ENCODE measurements at places on chromosomes 4 and X. TPM values are rescaled to one million over a fixed set of nuclear protein-coding genes. Genes with fewer than 3 reads are reported as not detected.

DNA sequence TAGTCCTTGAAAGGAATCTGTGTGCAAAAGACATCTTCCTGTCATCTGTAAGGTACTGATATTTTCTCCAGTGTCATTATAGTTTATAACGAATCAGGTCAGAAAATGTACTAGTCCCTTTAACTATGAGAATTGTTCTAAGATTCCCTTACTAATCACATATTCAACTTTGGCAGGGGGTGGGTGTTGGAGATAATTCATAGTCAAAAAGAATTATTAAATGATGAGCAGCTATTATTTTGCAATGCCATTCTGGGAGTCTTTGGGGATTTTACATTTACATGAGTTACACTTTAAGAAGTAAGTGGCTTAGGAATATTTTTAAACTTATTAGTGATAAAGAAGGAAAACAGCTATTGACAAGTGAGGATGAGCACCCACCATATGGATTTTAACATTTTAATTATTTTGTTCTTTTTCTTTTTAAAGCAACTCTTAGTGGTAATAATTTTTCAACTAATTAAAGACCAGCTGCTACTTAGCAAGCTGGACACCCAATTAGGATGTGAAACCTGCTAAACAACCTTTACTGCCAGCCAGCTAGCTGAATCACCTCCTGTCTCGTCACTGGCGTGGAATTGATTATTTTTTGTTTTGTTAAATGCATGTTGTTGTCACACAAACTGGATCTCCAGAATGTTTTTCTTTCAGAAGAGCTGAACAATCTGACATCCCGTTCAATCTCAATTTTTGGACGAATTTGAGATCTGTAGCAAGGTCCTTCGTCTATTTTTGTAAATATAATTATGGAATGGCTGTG lies 219.2 kb downstream of the ARAP2 start:
- DNase-seq: no peak

GRCh38 chr4:113919611-113920010 lies 59.8 kb downstream of the ARSJ start:
- no peak for DNase-seq

DNA sequence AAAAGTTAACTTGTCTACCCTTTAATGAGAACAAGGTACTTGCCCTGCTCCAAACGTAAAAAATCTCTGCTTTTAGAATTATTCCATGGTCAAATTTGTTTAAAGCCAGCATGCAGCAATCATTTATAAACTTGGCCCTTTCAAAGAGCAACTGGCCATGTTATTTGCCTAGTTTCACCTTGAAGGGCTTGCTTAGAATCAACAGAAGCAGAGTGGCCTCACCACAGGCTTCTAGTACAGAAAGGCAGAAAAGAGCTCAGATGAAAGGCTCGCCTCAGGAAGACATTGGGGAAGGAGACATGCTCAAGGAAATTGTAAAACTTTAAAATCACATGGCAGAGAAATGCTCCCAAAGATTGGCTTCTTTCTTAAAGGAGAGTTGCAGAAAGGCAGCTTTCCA lies 53.8 kb upstream of the USP26 start:
- no peak for DNase-seq

GRCh38 chr4:17544831-17545234 lies 29.9 kb downstream of the CLRN2 start:
- DNase-seq: no peak

GRCh38 chr4:159191989-159192388 lies 89.1 kb downstream of the RAPGEF2 start:
- DNase-seq: no peak

DNA sequence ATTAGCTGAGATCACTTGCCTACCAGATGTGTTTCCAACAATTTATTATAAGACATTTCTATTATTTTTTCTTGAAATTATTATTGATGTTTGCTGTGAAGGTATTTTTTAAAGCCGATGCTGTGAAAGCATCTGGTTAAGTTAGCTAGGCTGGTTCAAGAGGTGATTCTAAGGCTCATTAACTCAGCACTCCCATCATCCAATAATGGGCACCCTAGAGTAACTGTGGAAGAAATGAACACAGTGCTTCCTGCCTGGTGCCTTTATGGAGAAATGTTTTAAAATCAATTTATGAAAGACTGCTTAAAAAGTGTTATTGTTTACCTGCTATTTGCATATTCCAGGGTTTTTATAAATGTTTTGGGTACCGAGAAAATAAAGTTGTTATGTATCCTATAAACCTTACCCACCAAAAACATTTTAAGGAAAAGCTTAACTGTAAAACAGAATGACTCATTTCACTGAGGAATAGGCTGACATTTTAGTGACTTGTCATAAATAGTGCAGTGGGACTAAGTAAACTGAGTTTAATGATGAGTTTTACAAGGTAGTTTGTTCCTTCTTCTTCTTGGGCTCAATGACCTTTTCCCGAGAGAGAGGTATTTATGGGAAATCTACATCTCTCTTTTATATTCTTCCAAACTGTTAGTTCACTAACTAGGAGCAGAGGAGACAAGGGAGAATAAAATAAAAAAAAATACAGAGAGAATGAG lies 310.0 kb upstream of the AADAT start:
- DNase-seq: no peak

DNA sequence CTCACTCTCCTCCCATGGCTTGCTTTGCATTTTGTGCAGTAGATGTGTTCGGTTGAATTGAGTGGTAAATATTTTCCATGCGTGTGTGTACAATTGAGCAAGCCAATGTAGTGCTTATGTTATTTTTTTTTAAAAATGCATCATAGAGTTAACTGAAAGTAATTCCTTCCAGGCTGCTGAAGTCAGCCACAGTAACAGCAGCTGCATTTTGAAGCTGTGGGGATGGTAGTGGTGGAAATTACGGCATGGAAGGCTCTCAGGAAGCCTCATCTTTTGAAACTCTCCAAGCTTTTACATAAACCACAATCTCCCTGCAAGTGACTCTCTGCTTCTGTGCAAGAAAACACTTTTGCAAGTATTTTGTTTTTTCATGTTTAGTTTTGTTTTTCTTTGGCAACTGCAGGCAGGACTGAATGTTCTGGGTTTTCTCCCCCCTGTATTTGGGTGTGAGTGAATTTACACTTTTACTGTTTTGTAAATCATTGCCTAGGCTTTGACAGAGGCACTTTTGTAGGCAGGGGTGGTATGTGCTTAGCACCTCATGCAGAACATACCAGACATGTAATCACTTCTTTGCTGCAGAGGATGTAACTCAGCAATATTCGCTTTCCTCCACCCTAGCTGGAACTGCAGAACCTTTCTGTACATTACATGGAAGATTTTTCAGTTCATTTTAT lies 56.2 kb downstream of the LRRC66 start:
- no peak for DNase-seq

DNA sequence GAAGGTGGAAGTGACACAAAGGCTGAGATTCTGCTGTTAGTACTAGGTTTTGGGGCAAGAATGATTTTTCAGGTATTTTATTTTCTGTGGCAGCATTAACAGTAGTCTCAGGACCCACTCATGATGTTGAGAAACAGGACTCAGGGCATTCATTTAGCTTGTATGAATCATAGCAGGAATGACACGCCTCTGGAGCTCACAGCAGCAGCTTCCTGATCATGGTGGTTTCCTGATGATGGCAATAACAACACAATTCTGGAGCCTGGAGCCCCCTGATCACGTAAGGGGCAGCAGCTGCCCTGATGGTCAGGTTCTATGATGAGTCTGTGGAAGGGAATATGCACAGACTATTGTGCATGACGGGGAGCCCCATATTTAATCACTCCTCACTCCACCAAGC lies 47.0 kb downstream of the TASL start:
- no peak for DNase-seq

- no peak for DNase-seq
Observed at GRCh38 chr4:74451214-74451661, 6.3 kb downstream of the AREG start.

GRCh38 chr4:119103263-119103662 lies 32.4 kb upstream of the MYOZ2 start:
- DNase-seq: no peak

DNA sequence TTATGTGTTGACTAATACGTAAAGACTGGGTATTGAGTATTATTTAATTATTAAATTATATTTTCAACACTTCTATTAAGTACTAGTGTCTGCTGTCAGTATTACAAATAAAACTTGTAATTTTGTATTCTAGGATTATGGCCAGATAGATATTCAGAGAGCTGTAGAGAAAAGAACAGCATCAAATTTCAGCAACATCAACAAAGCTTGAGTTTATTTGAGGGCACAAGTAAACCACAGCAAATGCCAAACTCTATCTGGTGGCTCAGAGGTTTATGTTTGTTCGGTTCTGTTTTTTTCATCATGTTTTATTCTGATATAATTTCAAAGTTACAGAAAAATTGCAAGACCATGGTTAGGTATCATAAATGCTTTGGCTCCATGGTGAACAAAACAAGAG lies 1530.5 kb downstream of the PCDH18 start:
- DNase-seq: no peak

DNA sequence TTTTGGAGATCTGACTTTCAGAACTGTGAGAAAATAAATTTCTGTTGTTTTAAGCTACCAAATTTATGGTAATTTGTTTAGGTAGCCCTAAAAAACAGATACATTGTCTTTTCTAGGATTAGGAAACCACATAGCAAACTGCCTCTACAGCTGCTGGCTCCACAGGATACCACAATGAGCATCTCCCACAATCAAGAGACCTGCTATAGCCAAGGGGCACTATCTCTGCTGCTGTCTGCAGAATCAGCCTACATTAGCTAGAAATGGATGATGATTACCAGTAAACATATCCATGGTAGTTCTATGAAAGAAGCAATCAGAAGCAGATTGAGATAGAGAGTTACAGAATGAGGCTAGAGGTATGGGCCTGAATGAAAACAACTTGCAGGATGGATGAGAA lies 244.4 kb upstream of the NDST4 start:
- no peak for DNase-seq

DNA sequence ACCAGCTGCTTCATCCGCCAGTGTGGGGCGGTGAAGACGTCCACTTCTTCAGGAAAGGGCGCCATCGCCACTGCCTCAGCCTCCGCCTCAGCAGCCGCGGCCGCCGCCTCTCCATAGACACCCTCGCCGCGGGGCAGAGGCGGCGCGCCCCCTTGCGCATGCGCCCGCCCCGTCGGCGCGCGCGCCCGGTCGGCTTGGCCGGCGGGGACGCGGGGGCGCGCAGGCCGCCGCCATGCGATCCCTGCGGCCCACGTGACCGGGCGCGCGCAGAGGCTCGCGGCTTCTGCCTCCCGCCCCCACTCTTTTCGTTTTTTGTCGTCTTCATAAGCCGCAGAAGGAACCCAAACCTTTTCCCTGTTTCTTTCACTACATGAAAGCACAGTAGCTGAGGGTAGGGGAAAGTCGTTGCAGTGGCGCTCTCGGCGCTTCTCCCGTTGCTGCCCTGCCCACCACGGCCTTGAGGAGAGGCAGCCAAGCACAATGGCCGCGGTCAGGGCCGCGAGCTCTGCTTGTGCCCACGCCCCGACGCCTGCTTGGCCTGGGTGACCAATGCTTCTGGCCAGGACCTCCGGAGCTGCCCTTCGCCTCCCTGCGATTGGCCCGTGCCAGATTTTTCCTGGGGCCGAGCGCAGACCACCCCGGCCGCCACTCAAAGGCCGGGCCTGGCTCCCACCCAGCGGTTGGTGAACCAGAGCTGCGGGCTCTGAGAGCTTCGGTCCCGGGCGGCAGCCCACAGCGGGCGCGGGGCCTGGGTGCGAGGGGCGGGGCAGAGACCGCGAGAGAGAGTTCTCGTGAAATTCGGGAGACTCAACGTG lies at the start of gene FBXL5:
Gene FBXL5 (minus strand): TSS at position 135 of the 815 bp plus-strand sequence. CDS start 70 bp downstream, at position 65.
- DNase-seq: peak; percentile 96

GRCh38 chrX:68878977-68879645 lies 50.3 kb downstream of the EFNB1 start:
- DNase-seq: no peak

DNA sequence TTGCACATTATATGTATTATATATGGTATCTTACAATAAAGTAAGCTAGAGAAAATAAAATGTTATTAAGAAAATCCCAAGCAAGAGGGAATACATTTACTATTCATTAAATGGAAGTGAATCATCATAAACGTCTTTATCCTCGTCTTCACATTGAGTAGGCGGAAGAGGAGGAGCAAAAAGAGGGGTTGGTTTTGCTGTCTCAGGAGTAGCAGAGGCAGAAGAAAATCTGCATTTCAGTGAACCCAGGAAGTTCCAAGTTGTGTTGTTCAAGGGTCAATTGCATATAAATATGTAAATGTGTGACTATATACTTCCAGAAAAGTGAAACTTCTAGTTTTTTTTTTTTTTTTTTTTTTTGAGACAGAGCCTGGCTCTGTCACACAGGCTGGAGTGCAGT lies 301.4 kb downstream of the TMA16 start:
- no peak for DNase-seq

DNA sequence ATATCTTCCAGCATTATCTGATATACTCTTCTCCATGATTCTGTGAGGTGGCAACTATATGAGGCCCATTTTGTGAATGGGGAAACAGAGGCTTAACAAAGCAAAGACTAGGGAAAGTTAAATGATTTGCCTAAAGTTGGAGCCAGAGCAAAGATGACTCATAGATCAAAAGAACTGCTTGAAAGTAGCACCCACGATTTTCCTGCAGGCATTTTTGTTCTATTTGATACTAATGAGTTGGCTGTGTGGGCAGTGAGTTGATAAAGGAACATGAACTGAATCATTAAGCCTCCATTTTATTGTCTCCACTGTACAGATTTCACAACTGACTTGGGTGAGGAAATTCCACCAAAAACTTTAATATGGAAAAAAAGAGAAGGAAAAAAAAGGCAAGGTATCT lies 138.9 kb upstream of the IGFBP7 start:
- DNase-seq: no peak

DNA sequence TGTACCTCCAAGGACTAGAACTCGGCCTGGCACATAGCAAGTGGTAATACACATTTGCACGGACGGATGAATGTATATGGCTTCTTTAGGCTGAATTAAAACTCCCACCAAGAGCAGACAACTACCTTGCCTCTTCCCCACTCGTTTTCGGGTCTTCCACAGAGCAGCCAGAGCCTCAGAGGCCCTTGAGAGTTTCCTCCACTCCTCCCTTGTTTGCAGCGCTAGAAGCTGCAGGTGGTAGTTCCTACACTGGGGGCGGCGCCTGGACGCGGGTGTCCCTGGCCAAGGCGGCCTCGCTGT lies 10.2 kb upstream of the INTU start:
- DNase-seq: no peak

- DNase-seq: no peak
Observed at GRCh38 chr4:98338761-98339438, 77.7 kb downstream of the RAP1GDS1 start.

GRCh38 chr4:54320826-54321685 lies 92.0 kb downstream of the PDGFRA start:
- DNase-seq: no peak

The MTTP gene
- total RNA-seq: not detected

The PPP2R3B gene
- total RNA-seq: 32.9 TPM

The KLHL4 gene
- 0.38 TPM for total RNA-seq

The CDKL2 gene
- 5.0 TPM for total RNA-seq

The DCAF8L1 gene
- not detected for total RNA-seq

The TACR3 gene
- total RNA-seq: not detected

The F11 gene
- total RNA-seq: not detected

The GPR78 gene
- 0.26 TPM for total RNA-seq

The CXXC4 gene
- not detected for total RNA-seq

The UGT2A1 gene
- not detected for total RNA-seq

The CTAG2 gene
- not detected for total RNA-seq

The EVC2 gene
- 3.1 TPM for total RNA-seq

The ZCCHC12 gene
- total RNA-seq: 0.16 TPM

All from osteocyte (in vitro differentiated cells).